ENCODE measurements at places on chromosomes 5 and 9.

- no peak for DNase-seq
Observed at GRCh38 chr5:143645356-143645755, 166.6 kb upstream of the HMHB1 start.

- DNase-seq: no peak
Observed at GRCh38 chr5:115184770-115185169, 15.1 kb upstream of the TRIM36 start.

DNA sequence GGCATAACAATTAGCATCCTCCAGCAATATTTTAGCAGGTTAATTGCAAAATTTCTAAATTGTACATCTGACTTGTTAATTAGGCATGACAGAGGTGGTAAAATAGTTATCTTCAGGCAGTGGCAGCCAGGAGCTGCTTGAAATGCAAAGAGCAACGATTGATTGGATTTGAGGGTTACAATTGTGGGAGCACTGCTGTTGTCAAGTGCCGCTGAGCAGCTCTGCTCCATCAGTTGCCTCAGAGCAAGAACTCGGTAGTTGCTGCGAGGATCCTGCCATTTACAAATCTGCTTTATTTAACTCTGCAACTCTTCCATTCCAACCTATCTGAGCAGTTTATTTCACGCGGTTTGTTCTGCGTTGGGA, 12.6 kb downstream of the PBX3 start:
- no peak for DNase-seq

DNA sequence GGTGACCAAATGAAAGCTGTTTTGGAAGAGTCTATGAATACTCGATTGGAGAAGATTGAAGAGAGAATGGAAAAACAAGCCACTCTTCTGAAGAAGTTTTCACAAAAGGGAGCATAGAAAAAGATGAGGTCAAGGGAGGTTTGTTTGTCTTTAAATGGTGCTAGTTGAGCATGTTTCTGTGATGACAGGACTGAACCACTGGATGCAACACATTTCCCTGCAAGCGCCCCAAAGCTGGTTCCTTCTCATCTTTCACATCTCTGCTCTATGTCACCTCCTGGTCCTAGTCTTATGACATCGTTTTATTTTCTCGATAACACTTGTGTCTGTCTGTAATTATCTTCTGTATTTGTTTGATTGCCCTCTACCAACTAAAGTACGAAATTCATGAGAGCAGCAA, 3.8 kb upstream of the CCDC192 start:
- no peak for DNase-seq

- DNase-seq: no peak
Observed at GRCh38 chr5:53277491-53277890, 167.9 kb upstream of the MOCS2 start.

GRCh38 chr5:81105261-81105877, 127.8 kb upstream of the CKMT2 start:
- no peak for DNase-seq

DNA sequence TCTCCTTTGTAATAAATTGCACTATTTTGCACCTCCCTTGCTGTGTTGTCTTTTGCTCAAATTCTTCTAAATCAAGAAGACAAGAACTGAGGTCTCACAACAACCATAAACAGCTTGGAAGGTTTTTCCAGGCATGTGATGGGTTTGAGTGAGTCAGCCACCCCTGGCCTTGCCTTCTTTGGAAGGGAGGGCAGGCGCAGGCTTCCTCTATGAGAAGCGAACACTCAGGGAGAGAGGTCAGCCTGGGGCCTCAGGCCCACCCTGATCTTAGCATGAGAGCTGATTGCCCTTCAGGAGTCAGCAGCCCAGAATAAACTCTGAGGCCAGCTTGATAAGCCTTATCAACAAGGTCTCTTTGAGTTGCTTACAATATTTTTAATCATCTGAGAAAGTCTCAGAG, 31.6 kb downstream of the S1PR3 start:
- DNase-seq: no peak

GRCh38 chr5:92222449-92222848, 839.3 kb upstream of the ARRDC3 start:
- no peak for DNase-seq

DNA sequence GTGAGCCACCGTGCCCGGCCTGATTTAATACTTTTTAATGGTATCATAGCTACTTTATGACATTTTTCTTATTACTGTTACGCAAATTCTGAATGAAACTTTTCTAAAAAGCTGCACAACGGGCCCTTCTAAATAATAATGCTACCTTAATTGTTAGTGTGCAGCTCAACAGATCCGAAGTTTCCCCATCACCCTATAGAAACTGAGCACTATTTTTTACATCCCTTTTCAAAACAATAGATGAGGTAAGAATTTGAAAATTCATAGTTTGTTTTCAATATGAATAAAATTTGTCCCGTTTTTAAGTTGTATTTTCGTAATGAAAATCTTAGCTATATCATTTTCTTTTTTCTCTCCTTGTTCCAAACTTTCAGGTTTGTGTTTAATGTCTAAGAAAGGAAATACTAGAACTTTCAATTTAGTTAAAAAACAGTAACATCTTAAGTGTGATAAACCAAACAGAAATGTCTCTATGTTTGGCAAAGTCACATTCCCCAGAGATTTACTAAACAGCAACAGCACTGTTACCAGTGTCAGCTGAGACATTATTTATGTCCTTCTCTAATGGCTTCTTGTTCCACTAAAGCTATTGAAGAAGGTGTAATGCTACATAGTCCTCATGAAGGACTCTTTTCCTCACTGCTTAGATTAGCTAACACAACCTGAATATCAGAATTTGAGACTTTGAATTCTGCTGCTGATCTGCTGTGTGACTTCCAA, 22.9 kb downstream of the KIF2A start:
- no peak for DNase-seq

- no peak for DNase-seq
Observed at GRCh38 chr9:13100914-13101572, 178.4 kb downstream of the MPDZ start.

GRCh38 chr5:136141561-136141960, 8.9 kb downstream of the SMAD5 start:
- no peak for DNase-seq

DNA sequence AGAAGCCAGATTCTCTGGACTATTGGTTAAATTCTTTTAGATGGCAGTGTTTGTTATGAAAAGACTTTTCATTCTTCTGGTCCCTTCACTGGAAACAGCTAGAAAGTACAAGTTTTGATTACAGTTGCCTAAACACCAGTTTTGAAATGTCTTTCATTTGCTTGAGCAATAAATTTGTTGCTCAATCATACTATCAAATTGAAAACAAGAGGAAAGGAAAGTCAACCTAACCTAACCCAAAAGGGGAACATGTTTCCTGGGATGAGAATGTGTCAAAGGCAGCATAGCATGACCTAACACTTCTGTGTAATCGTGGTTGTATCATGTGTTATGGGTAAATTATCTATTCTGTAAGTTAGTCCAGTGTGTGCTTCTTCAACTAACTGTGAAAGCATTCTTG, 213.2 kb downstream of the TMC1 start:
- no peak for DNase-seq

DNA sequence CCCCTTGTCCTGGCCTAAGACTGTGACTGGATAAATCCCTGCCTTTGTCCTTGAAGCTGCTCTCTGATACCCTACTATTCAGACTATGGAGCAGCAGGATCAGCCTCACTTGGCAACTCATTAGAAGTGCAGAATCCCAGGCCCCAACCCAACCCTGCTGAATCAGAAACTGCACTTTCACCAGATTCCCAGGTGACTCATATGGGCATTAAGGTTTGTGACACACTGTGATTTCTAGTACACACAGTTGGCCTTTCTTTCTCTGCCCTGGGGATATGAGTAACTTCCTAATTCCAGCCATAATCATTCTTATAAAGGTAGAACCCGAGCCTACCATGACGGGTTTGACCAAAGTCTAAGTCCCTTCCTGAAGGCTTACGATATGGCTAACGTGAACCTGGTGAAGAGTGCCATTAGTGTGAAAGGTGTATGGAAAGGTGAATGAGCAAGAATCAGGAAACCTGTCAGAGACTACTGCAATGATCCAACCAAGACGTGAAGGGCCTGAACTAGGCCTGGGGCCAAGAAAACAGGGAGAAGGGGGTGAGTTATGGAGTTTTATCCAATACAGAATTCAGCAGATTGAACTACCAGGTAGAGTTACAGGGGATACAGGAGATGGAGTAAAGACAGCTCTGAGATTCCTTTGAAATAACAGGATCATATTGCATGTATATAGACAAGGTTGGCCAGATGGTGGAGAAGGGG, 533.0 kb downstream of the BNC2 start:
- no peak for DNase-seq

GRCh38 chr9:5459289-5459829, 9.0 kb downstream of the CD274 start:
- no peak for DNase-seq

GRCh38 chr5:72366324-72366976, 46.3 kb downstream of the PTCD2 start:
- DNase-seq: no peak

All from stimulated activated CD4-positive, alpha-beta T cell treated with anti-CD3 and anti-CD28 coated beads, Interleukin-1b, Interleukin-23, amount 100 ng/mL, for 1 hour (primary cell).